Kasumi-1 (cell line): ENCODE measurements at places on chromosomes 2 and 18.

DNA sequence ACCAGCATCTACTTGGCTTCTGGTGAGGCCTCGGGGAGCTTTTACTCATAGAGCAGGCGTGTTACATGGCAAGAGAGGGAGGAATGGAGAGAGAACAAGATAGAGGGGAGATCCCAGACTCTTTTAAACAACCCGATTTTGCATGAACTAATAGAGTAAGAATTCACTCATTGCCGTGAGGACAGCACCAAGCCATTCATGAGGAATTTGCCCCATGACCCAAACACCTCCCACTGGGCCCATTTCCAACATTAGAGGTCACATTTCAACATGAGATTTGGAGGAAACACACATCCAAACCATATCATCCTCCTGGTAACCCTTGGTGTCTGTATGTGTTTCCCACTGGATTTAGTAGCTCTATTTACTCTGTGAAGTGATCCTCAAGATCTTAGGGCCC, 249.9 kb upstream of the SP5 start:
- no peak for DNase-seq

DNA sequence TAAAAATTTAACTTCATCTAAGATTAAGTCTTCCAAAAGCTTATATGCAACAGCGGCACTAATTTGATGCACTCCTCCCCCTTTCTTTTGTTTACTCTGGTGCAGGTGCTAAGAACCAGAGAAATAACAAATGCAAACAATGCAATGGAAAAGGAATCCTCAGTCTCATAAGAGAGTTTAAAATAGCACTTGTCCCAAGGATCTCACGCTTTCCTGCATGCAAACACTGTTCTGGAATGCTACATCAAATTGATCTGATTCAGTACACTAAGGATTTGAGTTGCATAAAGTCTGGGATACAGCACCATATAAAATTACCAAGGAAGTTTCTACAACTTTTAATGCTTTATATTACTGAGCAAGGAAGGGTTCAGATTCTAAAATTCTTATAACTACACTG, 50.5 kb downstream of the SEPTIN10 start:
- DNase-seq: no peak

- DNase-seq: peak; percentile 9
Observed at GRCh38 chr18:66749030-66749429, 145.1 kb upstream of the CDH19 start.

DNA sequence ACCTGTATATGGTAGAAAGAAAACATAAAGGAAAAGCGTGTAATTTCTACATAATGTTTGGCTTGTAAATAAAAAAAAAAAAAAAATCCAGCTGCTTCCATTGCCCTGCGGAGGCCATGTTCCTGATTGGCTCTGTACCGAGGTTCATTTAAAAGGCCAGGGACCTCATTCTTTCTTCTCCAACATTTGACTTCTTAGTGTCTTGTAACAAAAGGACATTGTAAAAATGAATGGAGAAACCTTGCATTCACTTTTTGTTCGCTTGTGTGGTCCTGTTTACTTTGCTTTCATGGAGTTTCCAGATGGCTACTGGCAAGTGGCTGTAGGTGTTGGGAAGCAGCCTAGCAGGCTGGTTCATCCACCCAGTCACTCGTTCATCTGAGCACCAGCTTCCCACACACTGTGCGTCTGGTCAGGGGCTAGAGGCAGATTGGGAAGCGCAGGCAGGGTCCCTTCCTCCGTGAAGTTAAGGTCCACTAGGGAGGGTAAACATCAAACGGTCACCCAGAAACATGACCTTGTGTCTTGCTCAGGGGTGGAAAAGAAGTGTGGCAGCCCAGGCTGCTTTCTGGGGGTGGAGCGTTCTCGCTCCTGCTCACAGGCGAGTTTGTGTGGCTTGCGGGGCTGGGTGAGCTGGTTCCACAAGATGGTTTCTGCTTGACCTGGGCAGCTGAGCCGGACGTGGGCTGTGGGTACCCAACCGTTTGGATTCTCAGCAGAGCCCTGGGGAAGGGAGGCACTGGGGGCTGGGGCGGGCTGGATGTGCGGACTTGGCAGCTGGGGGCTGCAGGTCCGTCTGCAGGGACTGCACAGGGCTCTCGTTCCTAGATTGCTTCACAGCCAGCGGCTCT, 260.7 kb downstream of the AGAP1 start:
- no peak for DNase-seq

- peak; percentile 1 for DNase-seq
Observed at GRCh38 chr2:230068016-230068650, 591 bp downstream of the SLC16A14 start.

DNA sequence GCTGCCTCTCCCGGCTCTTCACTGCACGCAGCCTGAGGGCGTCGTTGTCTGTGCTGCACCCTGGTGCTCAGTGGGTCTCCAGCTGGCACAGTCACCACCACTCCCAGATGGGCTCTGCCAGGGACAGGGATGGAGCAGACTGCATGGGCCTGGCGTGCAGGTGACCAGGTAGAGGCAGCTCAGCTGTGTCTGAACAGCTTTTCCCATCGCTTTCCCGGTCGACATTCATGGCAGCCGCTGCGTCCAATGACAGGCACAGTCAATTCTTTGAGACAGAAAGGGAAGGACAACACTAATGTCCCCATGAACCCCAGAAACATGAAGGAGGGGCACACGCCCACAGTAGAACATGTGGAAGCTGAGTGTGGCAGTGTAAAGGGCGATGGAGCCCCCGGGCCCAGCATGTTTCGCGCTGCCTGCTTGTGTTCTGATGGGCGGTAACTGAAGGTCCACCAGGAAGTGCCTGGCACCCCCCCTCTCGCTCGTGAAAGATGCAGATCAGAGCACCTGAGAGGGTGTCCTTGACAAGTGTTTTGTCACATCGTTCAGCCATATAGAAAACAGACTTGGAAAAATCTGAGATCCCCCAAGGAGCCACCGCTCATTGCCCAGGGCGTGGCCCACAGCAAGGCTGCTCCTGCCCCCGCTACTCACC, 122.4 kb downstream of the NFATC1 start:
- no peak for DNase-seq

DNA sequence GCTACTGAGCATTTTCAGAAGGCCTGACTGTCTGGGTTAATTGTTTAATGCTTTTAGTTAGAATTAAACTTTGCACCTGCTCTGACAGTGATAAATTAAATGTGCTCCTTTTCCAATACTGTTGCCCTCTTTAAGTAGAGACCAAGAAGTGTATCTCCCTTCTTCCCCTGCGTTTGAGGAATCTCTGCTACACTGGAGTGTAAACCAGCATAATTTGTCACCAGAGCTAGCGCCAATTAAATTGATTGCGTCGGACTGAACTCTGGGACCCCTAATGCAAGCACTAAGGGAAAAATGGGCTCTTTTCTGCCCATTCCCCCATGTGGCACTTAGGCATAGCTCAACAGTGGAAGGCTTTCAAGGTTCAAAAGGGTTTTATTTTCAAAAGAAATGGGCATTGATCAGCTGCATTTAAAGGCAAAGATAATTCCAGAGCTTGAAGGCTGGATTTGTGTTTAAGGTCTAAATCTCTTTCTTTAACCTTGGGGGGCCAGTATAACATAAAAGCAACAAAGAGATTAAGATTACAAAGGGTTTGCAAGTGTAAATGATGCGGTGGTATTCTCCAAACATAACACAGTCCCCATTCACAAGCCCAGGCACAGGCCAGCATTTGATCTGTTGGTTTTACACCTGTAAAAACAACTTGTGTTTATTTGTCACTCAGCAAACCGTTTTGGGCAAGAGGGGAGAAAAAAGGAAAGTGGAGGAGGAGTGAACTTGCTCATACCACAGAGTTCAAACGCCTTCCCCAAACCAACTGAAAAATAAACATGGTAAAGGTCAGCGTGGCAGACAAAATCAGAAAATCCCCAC, 427.6 kb downstream of the BCL11A start:
- DNase-seq: no peak

- peak; percentile 14 for DNase-seq
Observed at GRCh38 chr18:66124394-66124793, 373.6 kb downstream of the CDH7 start.

- no peak for DNase-seq
Observed at GRCh38 chr2:173806761-173807160, 158.4 kb downstream of the SP3 start.

DNA sequence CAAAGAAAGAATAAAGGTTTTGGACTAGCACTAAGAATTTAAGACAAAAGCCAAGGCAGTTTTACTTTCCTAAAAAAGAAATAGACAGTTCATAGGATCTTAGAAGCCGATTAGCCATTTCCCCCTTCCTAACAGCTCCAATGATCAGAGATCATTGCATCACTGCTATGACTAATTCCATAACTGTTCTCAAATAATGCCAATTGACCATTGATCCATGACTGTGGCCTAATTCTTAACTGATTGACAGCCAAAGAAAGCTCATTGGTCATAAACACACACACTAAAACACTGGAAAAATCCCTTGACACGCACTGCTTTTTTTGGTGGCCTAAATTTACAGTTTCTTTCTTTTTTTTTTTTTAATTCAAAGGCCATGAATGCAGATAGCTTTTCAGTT, 345.0 kb upstream of the ACVR2A start:
- DNase-seq: no peak

DNA sequence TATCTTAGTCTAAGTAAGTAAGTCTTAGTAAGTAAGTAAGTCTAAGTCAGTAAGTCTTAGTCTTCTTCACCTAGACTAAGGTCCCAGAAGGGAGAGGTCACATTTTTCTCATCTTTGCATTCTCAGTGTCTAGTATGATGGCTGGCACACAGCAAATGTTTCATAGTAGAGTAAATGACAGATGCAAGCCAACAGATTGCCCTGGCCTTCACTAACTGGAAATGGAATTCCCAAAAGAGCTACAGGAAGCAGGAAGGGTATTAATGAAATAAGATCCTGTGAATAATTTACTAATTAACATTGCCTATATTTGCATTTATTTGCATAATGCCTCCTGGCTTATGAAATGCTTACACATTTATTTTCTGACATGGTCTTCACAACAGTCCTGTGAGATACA, 221.6 kb downstream of the RAD51AP2 start:
- DNase-seq: no peak

GRCh38 chr18:49997558-49997957, 184.2 kb upstream of the ACAA2 start:
- DNase-seq: no peak

GRCh38 chr2:165219481-165219880, 15.6 kb upstream of the SCN3A start:
- DNase-seq: no peak

DNA sequence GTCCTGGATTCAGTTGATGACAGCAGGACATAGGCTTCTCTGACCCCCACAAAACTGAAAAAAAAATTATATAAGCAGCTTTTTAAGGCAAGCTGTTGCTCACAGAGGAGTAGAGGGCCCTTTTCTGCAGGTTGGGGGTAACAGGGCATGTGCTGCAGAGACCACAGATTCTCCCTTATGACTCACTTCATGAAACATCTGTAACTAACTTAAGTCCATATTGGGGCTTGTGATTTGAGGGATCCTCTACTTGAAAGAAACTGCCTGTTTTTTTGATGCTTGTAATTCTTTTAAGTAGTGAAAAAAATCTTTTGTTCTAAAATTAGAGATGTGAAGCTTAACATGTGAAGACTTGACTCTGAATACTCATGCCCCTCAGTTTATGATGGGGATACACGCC, 33.4 kb downstream of the XRCC5 start:
- no peak for DNase-seq

GRCh38 chr2:101368376-101368775, 18.9 kb downstream of the CREG2 start:
- DNase-seq: no peak

GRCh38 chr2:120344976-120345581, 857 bp upstream of the INHBB start:
- no peak for DNase-seq

DNA sequence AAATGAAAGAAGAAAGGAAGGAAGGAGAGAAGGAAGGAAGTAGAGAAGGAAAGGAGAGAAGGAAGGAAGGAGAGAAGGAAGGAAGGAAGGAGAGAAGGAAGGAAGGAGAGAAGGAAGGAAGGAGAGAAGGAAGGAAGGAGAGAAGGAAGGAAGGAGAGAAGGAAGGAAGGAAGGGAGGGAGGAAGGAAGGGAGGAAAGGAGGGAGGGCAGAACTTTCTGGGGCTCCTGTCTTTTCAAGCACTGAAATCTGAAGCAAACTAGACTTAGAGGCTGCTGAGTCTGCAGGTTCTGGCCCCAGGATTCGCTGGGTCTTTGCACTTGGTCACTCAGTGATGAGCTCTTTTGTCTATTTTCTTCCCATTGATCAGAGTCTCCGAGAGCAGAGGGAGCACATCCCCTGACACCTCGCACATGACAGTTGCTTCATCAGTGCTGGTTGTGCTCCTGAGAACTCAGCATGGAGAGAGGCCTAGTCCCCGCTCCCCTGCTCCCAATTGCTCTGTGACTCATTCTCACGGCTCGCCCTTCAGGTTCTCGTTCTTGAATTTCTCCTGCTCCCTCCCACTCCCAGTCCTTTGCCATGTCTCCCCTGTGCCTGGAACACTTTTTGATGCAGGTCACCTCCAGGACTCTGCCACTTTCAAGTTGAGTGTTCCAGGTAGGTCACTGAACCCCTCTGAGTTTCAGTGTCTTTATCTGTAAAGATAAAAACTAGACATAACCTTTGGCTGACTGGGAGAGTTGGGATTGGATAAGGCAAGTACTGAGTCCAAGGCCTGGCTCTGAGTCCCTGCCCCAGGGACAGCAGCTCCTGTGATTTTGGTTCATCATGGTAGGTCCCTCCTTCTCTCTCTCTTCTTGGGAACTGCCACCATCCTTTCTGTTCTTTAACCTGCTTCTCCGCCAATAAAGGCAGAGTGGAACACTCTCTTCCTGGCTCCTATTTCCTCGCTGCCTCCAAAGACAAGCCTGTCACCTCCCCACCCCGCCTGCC, 55.2 kb downstream of the TNP1 start:
- no peak for DNase-seq

GRCh38 chr2:2326068-2327040, 4.7 kb downstream of the MYT1L start:
- DNase-seq: no peak

- no peak for DNase-seq
Observed at GRCh38 chr2:126803434-126803775, 95.3 kb upstream of the TEX51 start.

- no peak for DNase-seq
Observed at GRCh38 chr2:9535177-9535576, 20.5 kb downstream of the ADAM17 start.

DNA sequence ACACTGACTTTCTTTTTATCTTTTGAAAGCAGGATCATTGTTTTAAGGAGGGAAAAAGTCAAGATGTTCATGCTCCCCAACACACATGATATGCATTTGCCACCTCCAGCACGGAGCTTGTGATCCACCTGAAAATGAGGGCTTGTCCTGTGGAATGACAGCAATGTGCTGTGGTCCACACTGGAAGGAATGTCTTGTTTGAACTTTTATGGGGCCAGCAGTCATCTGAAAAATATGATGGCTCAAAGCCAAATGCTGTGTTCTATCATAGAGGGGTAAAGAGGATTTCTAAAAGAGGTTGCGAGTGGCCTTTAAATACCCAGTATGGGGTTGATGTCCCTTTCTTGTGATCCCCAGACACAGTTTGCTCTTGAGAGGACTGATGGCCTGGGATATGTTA, 226.5 kb upstream of the SPRED2 start:
- no peak for DNase-seq

- DNase-seq: no peak
Observed at GRCh38 chr2:216949700-216950413, 90.0 kb upstream of the TNP1 start.

GRCh38 chr2:196990788-196991461, 64.4 kb upstream of the PGAP1 start:
- DNase-seq: no peak

GRCh38 chr2:203835892-203836800, 31.4 kb upstream of the CTLA4 start:
- DNase-seq: no peak

GRCh38 chr18:50709193-50709592, 110.6 kb downstream of the MRO start:
- no peak for DNase-seq
